Dorsolateral prefrontal cortex (tissue), 122 donors: ENCODE measurements at places on chromosomes 1 and 21.

GRCh38 chr1:109935451-109935900 is 24.8 kb downstream of the CSF1 start:
- no peak for DNase-seq

DNA sequence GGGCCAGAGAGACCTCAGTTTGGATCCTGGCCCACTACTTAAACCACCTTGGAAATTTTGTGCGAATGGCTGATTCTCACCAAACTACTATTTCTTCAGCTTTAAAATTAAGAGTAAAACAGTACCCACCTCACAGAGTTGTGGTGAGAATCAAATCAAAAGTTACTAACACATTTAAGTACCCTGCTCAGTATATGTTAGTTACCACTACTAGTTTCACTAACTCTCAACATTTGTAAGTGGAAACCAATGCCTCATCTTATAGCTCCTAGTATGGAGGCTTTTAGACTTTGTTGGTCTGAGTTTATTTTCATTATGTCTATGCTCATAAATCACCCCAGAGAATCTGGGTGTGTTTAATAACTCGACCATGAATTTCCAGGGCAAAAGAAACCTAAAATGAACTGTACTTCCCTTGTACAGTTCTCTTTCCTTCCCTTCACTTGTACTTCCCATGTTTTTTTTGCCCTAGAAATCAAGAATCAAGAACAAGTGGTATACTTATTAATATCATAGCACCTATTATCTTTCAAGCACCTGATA is 11.6 kb upstream of the SERBP1 start:
- DNase-seq = no peak

GRCh38 chr1:241927321-241927720 is 30.2 kb upstream of the BECN2 start:
- no peak for DNase-seq

- DNase-seq = no peak
Observed at GRCh38 chr1:196114193-196114592, 494.0 kb downstream of the KCNT2 start.

DNA sequence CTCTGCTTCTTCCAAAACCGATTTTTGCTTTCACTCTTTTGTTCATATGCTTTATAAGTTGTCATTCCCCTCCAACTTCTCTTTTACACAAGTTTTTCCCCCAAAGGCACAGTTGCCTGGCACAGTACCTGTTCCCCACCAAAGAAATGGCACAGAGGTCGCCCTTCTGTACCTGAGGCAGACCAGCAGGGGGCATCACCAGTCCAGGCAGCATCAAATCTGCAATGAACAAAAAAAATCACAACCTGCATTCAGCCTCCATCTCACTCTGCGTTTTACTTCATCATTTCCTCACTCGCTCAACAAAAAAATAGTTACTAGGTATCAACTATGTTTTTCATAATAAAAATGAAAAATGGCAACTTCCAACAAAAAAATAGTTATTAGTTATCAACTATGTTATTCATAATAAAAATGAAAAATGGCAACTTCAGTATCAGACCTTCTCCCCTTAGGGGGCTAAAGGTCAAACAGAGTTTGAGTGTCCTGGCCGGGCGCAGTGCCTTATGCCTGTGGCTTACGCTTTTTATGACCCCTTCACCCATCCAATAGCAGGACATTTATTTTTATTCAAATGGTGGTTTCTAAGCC is 4.1 kb downstream of the EIF2D start:
- DNase-seq = no peak

DNA sequence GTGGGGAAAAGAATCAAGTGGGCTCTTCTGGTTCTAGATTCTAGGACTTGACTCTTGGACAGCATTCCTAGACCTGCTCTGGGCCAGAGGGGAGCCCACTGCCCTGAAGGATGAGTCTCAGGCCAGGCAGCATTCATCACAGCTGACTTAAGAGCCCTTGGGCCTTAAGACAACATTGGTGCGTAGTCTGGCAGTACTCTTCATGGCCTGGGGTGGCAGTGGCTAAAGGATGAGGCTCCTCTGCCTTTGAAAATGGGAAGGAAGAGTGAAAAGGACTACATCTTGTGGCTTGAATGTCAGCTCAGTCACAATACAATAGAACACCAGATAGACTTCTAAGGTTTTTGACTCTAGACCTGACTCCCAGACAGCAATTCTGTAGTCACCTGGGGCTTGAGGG is 1415.1 kb upstream of the PRMT6 start:
- no peak for DNase-seq

GRCh38 chr1:153220606-153221303 is 3.4 kb downstream of the PRR9 start:
- no peak for DNase-seq

GRCh38 chr1:191541758-191542157 is 616.5 kb upstream of the RGS18 start:
- no peak for DNase-seq

DNA sequence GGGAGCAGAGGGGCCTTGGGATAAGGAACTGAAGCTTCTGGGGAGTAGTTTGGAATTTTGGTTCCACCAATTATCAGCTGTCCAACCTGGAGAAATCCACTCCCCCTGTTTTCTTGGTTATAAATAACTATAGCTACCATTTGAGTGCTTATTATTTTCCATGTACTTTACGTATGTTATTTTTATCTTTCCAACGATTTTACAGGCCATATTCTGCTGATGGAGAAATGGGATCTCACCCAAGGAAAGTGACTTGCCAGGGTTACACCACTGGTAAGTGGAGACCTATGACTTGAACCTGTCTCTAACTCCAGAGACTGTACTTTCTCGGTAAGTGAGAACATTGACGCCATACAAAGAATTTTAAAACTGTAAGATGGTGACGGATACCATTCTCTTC is 49.0 kb upstream of the CD34 start:
- DNase-seq = no peak

DNA sequence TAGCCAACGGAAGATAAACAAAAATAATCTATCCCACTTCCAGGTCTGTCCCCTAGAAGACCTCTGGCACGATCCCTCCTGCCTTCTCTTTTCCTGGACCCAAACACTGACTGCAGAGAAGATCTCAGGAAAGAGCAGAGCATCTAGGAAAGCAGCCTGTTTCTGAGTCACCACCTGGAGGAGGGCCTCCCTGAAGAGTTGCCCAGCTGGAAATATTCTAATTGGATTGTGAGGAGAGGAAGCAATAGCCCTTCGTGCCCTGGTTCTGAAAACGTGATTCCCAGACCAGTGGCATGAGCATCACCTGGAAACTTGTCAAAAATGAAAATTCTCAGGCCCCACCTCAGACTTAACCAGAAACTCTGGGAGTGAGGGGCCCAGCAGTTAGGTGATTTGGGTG is 411.1 kb downstream of the SETD4 start:
- no peak for DNase-seq

DNA sequence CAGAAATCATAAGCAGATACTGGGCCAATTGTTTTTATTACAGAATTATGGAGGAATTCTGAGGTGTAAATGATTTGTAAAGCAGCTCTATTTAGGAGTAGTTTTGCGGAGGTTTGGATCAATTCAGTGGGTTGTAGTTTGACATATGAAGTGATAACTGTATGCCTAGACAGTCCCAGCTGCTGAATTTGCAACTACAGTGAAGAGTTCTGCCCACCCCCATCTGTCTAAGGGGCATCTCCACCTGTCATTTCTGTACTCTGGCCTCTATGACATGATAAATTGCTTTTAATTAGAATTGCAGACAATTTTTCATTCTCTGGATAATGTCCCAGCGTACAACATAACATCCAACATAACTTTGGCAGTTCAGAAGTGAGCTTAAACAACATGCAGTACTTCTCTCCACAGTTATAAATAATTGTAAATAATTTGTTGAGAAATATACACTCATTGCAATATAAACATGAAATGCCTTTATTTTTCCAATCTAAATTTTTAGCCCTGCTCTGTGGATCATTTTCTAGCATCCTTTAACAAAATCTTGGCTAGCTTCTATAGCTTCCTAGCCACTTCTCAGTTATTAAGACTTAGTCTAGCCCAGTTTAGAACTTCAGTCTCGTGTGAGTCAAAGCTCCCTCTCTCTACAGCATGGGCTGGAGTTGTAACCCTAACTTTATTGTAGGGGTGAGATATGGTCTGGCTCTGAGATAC is 52.3 kb downstream of the PDE4B start:
- DNase-seq = no peak

DNA sequence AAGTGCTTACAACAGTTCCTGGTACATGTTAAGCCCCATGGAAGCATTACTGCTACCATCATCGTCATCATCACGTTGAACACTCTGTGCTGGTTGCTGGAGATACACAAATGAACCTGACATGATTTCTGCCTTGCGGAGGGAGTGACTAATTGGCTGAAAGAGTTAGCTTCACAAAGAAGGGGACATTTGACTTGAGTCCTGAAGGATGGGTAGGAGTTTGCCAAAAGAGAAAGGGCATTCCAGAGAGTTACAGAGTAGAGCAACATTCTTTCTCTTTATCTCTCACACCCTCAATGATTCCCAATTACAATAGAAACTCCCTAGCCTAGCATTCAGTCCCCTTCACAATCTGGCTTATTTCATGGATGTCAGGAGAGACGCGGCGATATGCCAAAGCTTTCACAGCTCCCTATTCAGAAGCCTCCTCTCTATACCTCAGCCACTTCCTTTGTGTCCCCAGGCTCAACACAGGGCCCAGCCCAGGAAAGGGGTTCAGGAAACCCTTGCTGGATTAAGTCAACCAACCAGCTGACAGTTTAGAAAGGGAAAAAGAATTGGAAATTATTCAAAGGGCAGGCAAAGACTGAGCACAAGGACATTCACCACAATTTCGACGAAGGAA is 38.0 kb downstream of the SLC1A7 start:
- DNase-seq = no peak

GRCh38 chr1:41900603-41901444 is 17.9 kb downstream of the HIVEP3 start:
- DNase-seq = no peak

DNA sequence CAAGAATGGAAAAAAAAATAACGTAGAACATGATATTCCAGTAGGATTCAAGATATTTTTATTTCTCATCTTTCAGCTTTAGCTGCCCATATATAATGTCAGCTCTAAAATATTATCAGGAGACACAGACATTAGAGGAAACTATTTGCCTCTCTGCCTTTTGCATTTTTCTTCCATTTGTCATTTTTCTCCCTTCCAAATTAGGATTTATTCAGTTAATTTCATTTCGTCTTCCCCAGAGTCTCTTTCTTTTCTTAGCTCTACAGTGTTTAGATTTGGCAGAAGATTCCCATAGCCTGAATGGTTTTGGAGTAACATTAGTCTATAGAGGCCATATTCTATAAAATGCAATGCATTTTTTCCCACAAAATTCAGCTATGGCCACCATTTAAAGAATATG is 5.1 kb upstream of the ENAH start:
- DNase-seq = no peak

DNA sequence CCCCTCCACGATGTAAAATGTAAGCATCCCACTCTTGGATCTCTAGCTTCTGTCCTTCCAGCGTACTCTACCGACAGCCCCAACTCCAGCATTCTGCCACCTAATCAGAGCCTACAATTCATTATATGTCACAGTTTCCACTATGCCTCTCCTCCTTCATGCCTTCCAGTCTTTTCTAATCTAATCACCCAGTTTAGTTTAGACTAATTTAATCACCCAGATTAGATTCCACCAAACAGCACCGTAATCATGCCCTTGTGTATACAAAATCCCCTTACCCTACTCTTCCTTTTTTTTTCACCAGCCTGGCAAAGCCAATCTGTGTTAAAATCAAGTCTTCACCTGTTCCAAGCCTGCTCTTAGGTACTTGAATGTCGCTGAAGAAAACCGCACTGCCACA is 49.8 kb upstream of the KANK4 start:
- no peak for DNase-seq

- no peak for DNase-seq
Observed at GRCh38 chr1:78045926-78046778, at the start of gene GIPC2. GIPC2 (plus strand) TSS chr1:78045966; CDS start chr1:78046095, 129 bp downstream.

- no peak for DNase-seq
Observed at GRCh38 chr21:43826623-43826974, 37.2 kb downstream of the RRP1 start.

DNA sequence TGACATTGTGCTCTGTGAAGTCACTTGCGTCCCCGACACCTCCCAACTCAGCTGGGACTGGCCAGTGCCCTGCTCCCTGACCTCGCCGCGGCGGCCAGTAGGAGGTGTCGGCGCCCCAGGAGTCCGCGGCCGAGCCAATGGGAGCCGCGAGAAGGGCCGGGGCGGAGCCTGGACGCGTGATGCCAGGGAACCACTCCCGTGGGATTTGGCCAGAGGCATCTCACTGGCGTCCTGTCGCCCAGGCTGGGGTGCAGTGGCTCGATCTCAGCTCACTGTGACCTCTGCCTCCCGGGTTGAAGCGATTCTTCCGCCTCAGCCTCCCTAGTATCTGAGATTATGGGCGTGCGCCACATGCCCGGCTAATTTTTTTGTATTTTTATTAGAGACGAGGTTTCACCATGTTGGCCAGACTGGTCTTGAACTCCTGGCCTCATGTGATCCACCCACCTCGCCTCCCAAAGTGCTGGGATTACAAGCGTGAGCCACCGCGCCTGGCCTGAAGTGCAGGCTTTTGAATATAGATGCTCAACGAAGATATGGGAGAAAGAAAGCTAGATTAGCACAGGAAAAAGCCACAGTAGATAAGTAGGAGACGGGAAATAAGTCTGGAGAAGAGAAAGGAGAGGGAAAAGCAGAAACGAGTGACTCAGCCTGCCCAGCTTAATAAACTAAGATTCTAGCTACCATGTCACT is 38.0 kb downstream of the ZBTB8OS start:
- peak; percentile 93 for DNase-seq

GRCh38 chr1:183365676-183366075 is 52.5 kb downstream of the NMNAT2 start:
- DNase-seq = peak; percentile 52

- DNase-seq = no peak
Observed at GRCh38 chr1:14842361-14842760, 243.9 kb downstream of the KAZN start.

DNA sequence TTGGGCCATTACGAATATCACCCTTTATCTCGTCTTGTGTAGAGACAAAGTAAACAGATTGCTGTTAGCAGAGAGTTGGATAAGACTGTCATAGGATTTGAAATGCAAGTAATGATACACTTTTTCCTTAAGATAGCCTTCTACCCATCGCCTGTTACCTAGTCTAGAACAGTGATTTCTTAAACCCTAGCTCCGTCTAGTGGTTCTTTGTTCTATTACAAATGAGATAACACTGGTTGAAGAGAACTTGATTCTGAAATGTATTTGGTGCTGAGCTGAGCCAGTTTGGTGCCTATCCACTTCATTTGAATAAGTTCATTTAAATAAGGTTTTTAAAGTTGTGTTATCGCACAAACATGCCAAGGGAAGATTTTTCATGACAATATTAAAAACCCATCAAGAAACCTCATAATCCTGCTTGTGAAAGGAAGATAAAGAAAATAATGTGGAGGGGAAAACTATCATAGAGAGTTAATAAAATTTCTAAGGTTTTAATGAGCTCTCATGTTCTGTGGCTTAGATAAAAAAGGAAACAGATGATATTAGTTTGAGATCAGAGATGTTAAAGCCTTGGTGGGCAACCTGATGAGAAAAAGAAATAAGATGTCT is 1.5 kb upstream of the KCNH1 start:
- DNase-seq = no peak

DNA sequence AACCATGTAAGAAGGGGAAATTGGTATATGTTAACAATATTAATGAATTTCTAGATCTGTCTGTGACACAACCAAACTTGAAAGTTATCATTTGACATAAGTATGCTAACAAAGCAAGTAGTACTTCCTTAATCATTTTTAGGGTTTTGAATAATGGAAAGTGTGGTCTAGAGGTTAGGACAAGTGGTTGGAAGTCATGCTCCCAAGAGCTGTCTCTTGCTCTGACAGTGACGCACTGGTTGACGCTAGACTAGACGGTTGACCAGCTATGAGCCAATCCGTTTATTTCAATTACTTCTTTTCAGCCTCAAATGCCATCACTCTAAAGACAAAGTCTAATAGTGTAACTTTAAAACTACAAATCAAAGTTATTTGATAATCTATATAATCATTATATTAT is 20.7 kb upstream of the RGS1 start:
- DNase-seq = no peak
